Brain pericyte (primary cell): ENCODE measurements at places on chromosomes 7 and 10.

- no peak for DNase-seq
These were observed 95.0 kb upstream of the POM121L12 start for GRCh38 chr7:52940481-52940880.

DNA sequence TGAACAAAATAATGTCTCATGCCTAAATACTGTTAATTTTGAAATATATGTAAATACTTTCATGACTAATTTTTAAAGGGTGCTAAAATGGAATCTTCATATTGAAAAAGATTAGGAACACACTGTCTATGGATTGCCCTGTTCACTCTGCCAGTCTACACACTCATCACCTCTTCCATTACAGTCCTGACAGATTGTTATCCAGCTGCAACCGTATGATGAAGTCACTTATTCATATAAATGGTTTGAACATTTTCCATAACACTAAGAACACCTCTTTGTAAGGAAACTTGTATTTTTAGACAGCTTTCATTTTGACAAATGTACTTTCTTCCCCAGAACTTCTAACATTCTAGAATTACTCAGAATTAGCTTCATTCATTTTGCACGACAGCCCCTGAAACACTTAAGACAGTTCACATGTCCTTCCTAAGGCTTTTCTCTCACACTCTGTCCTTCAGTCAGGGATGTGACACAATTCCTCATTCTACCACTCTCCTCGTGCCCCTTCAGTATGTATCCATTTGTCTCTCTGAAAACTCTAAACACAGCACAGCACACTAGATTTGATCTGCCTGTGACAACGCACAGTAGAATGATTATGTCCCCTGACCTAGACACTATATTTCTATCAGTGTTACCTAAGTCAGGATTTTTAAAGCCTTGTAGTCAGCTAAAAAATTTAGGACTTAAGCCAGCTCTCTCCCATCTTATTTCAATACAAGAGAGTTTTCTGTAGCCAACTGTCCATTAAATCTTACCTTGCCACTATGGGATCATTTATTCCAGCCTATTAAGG lies 71.9 kb downstream of the ORC5 start:
- no peak for DNase-seq

GRCh38 chr7:29239638-29240037 lies 45.1 kb downstream of the CHN2 start:
- no peak for DNase-seq

DNA sequence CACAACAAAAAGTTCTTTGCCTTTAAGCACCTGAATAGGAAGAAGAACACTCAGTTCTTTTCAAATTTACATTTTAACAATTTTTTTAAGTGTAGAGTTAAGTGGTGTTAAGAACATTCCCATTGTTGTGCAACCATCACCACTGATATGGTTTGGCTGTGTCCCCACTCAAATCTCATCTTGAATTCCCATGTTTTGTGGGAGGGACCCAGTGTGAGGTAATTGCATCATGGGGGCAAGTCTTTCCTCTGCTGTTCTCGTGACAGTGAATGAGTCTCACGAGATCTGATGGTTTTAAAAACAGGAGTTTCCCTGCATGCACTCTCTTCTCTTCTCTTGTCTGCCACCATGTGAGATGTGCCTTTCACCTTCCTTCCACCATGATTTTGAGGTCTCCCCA lies 155.7 kb downstream of the PLXNA4 start:
- no peak for DNase-seq

DNA sequence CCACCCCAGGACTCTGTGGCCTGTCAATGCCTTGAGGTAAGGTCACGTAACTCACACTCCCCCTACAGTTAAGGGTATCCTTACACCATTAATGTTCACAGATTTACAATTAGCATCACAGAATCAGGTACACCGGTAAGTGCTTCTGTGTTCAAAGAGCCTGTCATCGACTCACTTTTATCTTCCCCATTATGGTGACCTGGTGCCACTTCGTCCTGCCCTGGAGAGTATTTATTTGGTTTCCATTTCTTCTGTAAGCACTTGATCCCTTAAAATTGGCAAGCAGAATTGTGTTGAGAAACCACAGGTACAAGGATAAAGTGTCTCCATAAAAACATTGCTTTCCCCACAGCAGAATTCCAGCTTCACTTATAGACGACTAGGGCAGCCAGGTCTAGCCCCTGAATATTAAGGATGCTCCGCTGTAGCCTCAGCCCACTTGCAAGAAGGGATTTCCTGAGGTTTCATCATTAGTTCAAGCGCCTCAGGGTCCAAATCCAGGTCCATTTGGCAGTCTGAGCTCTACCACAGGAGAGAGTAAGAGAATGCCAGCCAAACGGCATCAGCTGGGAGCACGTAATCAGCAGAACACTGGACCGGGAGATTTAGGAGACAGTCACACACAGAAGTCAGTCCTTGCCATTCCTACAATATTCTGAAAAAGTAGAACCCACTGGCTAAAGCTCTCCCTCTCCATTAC lies 10.1 kb downstream of the ATXN7L1 start:
- DNase-seq, result no peak

DNA sequence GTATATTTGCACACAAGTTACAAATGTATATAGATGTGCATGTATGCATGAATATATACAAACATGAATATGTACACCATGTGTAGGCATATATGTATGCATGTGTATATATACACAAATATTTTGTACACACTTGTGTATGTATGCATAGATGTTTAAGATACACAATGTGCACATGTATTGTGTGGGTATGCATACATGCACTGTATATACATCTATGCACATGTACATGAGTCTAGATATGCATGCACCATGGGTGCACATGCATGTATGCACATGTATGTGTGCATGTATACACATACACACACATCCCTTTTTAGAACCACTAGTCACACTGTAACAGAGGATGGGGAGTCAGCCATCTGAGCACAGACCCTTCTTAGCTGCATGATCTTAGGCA lies 249.4 kb downstream of the COBL start:
- DNase-seq, result no peak
